Hepatic stellate cell (primary cell): ENCODE measurements at places on chromosomes 7 and 10.
A peak's percentile ranks its signal among the peaks of the same experiment; 100 is the strongest.

- no peak for DNase-seq
These were observed 33.3 kb upstream of the LYZL2 start for GRCh38 chr10:30662814-30663213.

- DNase-seq, result no peak
These were observed 40.0 kb upstream of the LRGUK start for GRCh38 chr7:134086998-134087735.

- DNase-seq, result no peak
These were observed 160.8 kb downstream of the CREB5 start for GRCh38 chr7:28573059-28573553.

- no peak for DNase-seq
These were observed 3.9 kb upstream of the FAM13C start for GRCh38 chr10:59366290-59366689.

DNA sequence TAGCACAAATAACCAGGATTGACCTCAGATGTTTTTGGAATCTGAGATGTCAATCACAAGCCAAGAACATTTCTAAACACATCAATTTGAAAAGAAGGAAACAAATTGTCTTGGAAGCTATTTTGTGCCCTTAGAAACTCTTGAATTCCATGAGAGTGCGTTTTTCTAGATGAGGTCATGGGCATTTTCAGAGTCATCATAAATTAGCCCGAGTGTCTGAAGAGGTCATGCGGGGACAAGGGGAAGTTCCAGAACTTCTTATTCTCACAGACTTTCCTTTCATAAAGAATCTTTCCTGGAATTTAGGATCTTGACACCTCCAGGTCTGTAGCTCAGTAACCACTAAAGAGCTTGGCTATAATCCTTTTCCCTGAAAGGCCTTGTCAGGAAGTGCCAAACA is 28.2 kb downstream of the IL2RA start:
- no peak for DNase-seq

GRCh38 chr10:88680958-88681357 is 16.7 kb downstream of the LIPF start:
- no peak for DNase-seq

DNA sequence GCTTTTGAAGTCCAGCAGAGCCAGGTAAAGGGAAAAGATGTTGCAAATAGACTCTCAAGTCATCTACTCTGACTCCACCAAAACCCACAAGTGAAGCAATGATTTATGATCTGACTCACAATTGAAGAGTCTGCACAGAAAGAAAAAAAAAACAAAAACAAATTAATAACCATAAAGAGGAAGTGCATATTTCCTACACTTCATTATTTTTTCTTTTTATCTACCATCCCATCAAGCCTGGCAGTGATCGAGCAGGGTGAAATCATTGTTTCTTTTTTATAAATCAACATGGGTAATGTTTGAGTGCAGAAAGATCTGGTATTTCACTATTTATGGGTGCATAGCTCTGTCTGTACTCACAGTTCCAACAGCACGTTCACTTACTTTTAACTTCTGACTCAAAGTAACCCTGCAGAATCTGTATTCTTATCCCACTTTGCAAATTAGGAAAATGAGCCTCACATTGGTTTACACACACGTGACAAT is 829.0 kb downstream of the TNS3 start:
- peak; percentile 24 for DNase-seq

DNA sequence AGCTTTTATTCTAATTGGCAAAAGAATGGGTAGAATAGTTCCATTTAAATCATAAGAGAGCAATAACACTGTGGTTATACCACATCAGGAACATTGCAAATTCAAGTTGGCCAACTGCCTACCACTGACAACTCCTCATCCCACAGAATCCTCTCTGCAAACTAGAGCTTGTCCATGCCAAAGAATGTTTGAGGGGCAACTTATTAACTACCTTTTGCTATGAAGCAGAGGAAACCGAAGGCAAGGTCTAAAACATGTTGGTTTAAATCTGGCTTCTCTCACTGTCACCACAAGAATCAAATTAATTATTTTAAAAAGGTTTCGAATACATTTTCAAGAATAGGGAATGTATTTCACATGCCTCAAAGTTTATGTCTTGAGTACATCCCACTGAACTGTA is 36.0 kb downstream of the RHOBTB1 start:
- DNase-seq, result no peak

DNA sequence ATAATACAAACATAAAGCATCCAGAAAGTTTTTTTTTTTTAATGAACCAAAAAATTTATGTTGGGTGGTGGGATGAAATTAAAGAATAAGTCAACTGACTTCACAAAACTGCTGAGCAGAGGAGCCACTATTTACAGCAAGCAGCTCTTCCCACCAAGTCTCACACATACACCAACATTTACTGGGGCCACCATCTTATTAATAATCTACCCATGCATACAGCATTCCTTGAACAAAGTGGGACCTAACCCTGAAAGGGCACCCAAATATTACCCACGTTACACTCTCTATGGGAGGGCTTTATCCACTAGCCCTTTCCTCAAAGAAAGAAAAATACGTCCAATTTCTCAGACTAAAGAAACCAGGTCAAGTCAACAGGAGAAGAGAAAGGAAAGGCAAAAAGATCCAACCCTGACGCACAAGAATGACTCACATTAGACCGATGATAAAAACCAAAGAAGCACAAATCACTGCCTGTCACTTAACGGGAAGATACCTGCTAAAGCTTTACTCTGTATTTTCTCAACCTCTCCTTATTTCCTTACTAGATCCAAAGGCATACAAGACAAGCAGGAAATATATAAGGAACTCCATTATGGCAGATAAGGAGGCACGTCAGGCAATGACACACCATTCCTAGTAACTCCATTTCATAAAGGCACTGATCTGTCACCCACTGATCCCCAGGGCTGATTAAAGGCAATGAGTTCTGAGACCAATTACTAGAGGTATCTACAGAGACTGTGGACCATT is 141.8 kb upstream of the ASAH2 start:
- no peak for DNase-seq

- DNase-seq, result no peak
These were observed 137.2 kb downstream of the ARHGAP22 start for GRCh38 chr10:48467669-48468068.

- no peak for DNase-seq
These were observed 25.2 kb downstream of the DIP2C start for GRCh38 chr10:664301-664700.

DNA sequence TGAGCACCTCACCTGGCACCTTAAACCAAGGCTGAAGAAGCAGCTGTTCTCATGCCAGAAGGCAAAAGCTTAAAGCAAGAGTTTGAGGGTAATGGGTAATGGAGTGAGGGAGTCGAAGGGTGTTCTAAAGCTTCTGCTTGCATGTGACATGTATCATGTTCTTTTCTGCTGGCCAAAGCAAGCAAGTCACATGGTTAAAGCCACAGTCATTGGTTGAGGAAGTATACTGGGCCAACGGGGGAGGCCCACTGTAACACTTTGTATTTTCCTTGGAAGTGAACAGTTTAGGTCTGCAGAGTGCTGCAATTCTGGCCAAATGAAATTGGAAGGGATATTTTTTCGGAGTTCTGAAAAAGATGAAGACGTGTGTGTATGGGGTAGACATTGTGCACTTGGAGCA is 75.7 kb downstream of the REEP3 start:
- no peak for DNase-seq

DNA sequence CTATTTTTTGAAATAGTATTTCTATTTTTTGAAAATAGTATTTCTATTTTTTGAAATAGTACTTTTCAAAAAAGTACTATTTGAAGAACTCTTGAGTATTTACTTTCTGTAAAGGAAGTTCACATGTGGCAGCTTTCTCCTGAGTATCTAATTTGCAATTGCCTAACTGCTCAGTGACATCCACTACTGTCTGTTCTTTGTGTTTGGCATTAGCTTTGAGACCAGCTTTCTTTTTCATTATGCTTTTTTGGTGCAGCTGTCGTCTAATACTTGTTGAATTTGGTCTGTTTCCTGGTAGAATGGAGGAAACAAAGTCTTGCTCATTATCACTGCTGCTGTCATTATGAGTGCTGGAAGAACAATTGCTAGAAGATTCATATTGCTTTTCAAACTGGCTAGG is 99.1 kb downstream of the BMPR1A start:
- DNase-seq, result no peak

- DNase-seq, result no peak
These were observed 21.1 kb upstream of the GPR26 start for GRCh38 chr10:123645016-123645415.

DNA sequence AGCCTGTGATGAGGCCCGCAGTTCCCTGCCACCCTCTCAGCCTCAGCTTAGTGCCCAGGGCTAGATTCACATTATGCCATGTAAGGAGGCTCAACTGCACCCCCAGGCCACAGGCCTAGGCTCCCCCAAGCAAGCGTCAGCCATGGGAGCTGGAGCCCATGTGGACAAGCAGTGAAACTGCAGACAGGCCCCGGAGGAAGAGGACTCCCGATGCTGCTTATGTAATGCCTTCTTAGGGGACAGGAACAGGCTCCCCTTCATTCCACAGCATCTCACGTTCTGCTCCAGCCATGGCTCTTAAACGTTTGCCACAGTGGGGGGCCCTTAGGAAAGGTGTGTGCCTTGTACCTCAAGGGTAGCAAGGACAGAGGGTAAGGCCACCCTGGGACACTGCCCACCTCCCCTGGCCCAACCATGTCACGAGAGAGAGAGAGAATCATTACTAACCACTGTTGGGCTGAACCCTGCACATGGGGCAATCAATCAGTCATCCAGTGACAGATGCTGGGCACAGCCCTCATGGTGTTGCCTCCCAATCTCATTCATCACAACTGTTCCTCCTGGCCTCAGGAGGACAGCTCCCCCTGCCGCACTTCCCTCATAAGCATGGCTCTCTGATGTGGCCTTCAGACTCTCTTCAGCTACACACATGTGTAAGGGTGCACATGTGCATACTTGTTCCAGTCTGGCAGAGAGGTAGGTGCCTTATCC is 263.0 kb downstream of the GRID1 start:
- DNase-seq, result no peak

- no peak for DNase-seq
These were observed 56.3 kb downstream of the ASB13 start for GRCh38 chr10:5609952-5610616.
